ENCODE measurements at places on chromosomes 6 and 20. TPM values are rescaled to one million over a fixed set of nuclear protein-coding genes. Genes with fewer than 3 reads are reported as not detected.

Gene DSE
- total RNA-seq = 83.9 TPM

Gene CST2
- 5.6 TPM for total RNA-seq

Gene BNIP5
- total RNA-seq = not detected

Gene PRR3
- 5.2 TPM for total RNA-seq

Gene TTI1
- total RNA-seq = 9.9 TPM

Gene UNC93A
- total RNA-seq = not detected

Gene RAMACL
- total RNA-seq = 0.13 TPM

Gene CEP85L
- total RNA-seq = 19.9 TPM

Gene SIRPB1
- total RNA-seq = 0.54 TPM

Gene TRIM15
- not detected for total RNA-seq

GRCh38 chr6:168417679-168418557, 23.1 kb upstream of the SMOC2 start:
- no peaks in the 10 kb centered on the region for H3K4me1 ChIP-seq
- no peak overlapping the region for H3K4me3 ChIP-seq
- H3K27ac ChIP-seq = no peak overlapping the region
- DNase-seq = no peak
- H3K36me3 ChIP-seq = no peaks in the 10 kb centered on the region

DNA sequence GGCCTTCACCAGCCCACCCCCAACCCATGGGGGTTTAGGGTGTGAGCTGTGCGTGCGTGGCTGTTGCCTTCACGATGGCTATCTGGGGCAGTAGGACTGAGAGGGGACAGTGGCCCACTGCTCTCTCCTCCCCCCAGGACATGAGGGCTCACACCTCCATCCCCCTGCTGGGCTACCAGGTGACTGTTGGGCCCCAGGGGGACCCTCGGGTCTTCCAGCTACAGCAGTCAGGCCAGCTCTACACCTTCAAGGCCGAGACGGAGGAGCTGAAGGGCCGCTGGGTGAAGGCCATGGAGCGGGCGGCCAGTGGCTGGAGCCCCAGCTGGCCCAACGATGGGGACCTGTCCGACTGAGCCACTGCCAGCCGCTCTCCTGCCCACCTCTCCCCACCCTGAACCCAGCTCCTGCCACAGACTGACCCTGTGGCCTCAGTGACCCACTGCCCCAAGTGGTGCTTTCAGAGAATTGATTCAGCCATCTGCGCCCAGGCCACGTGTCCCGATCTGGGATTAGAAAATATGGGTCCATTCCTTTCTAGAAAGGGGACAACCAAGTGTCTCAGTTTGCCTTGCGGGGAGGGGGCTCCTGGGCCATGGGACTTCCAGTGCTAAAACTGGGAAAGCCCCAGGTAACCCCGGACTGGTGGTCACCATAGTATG, 22.5 kb downstream of the FGD2 start:
- no peaks in the 10 kb centered on the region for H3K4me1 ChIP-seq
- no peaks in the 10 kb centered on the region for H3K36me3 ChIP-seq
- no peaks in the 10 kb centered on the region for H3K27me3 ChIP-seq
- no peak overlapping the region for H3K4me3 ChIP-seq

DNA sequence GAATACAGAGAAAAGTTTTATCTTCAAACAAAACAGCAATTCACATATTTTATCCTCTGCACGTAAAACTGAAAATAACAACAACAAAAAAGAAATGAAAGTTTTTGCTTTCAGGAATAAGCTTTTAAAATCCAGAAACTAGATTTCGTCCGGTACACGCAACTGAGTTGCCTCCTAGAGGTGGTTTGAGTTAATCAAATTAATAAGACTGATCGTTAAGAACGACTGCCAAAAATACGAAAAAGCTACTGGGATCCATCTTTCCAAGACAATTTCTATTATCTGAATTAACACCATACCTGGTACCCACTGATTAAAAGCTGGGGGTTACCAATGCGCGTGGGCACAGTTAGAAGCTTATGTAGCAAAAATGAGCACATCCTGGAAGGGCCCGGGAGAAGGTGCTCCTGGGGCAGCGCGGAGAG, 669 bp downstream of the PDCD2 start:
- peak overlapping the region; percentile 69 for H3K27ac ChIP-seq
- H3K4me3 ChIP-seq = peak overlapping the region; percentile 99
- H3K27me3 ChIP-seq = no peaks in the 10 kb centered on the region
- H3K4me1 ChIP-seq = peaks cover 15% of the 10 kb centered on the region
- DNase-seq = peak; percentile 56

DNA sequence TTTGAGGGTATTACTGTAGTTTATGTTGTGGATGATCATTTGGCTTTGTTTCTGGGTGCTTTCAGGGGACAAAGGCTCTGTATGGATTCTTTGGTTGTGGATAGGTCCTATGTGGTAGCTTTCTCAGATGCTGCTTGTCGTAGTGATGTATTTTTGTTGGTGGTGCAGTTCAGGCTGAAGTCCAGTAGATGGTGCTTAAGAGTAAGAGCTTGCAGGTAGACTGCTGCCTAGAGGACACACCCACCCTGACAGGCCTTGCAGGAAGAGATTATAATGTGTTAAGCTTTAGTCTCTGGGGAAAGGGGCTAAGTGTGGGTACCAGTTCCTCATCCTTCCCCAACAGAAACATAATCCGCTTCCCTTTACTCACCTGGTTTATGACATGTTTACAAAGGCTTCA, 62.6 kb upstream of the ADGRB3 start:
- no peaks in the 10 kb centered on the region for H3K27me3 ChIP-seq
- DNase-seq = peak; percentile 6
- H3K27ac ChIP-seq = no peak overlapping the region
- no peaks in the 10 kb centered on the region for H3K36me3 ChIP-seq

- H3K27ac ChIP-seq = no peak overlapping the region
- no peak overlapping the region for H3K4me3 ChIP-seq
- no peaks in the 10 kb centered on the region for H3K36me3 ChIP-seq
- DNase-seq = no peak
- H3K4me1 ChIP-seq = no peaks in the 10 kb centered on the region
Observed at GRCh38 chr6:79307321-79308036, 73.0 kb upstream of the HMGN3 start.

- H3K4me3 ChIP-seq = no peak overlapping the region
- no peaks in the 10 kb centered on the region for H3K36me3 ChIP-seq
- H3K27me3 ChIP-seq = no peaks in the 10 kb centered on the region
- H3K27ac ChIP-seq = no peak overlapping the region
Observed at GRCh38 chr6:106247733-106248132, 77.8 kb downstream of the ATG5 start.

GRCh38 chr6:21367649-21368154, 225.8 kb upstream of the SOX4 start:
- H3K27ac ChIP-seq = no peak overlapping the region
- peaks cover 9% of the 10 kb centered on the region for H3K4me1 ChIP-seq
- H3K27me3 ChIP-seq = no peaks in the 10 kb centered on the region
- no peaks in the 10 kb centered on the region for H3K36me3 ChIP-seq
- no peak for DNase-seq

- H3K4me3 ChIP-seq = no peak overlapping the region
- H3K27me3 ChIP-seq = no peaks in the 10 kb centered on the region
- H3K27ac ChIP-seq = no peak overlapping the region
- peaks cover 22% of the 10 kb centered on the region for H3K4me1 ChIP-seq
- DNase-seq = peak; percentile 16
Observed at GRCh38 chr6:45375449-45375848, 2.3 kb downstream of the SUPT3H start.

GRCh38 chr20:62574230-62574993, 67.9 kb upstream of the SLCO4A1 start:
- H3K36me3 ChIP-seq = no peaks in the 10 kb centered on the region
- no peaks in the 10 kb centered on the region for H3K4me1 ChIP-seq
- peaks cover 36% of the 10 kb centered on the region for H3K27me3 ChIP-seq
- H3K4me3 ChIP-seq = no peak overlapping the region
- no peak overlapping the region for H3K27ac ChIP-seq

DNA sequence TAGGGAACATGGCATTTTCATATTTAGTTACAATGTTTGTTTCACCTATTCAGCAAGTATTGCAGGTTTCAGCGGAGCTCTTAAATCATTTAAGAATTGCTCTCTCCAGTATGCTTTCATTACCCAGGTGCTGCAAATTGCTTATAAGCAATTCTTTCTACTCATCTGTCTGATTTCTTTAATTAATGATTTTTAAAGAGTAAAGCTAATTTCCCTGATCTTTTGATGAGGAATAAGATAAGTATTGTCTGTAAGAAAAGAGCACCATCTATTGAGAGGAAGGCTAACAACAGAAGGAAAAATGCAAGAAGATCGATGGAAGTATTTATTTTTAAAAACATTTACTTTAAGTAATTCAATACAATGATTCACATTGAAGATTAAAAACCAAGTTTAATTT, 2.0 kb downstream of the OPRM1 start:
- no peak overlapping the region for H3K27ac ChIP-seq
- no peak overlapping the region for H3K4me3 ChIP-seq
- no peaks in the 10 kb centered on the region for H3K4me1 ChIP-seq
- H3K36me3 ChIP-seq = no peaks in the 10 kb centered on the region
- peak; percentile 2 for DNase-seq

GRCh38 chr20:46400828-46401477, 5.5 kb downstream of the ELMO2 start:
- DNase-seq = peak; percentile 74
- H3K27me3 ChIP-seq = no peaks in the 10 kb centered on the region
- H3K27ac ChIP-seq = peak overlapping the region; percentile 84
- H3K36me3 ChIP-seq = no peaks in the 10 kb centered on the region
- H3K4me3 ChIP-seq = peak overlapping the region; percentile 62
- H3K4me1 ChIP-seq = peaks cover 49% of the 10 kb centered on the region

DNA sequence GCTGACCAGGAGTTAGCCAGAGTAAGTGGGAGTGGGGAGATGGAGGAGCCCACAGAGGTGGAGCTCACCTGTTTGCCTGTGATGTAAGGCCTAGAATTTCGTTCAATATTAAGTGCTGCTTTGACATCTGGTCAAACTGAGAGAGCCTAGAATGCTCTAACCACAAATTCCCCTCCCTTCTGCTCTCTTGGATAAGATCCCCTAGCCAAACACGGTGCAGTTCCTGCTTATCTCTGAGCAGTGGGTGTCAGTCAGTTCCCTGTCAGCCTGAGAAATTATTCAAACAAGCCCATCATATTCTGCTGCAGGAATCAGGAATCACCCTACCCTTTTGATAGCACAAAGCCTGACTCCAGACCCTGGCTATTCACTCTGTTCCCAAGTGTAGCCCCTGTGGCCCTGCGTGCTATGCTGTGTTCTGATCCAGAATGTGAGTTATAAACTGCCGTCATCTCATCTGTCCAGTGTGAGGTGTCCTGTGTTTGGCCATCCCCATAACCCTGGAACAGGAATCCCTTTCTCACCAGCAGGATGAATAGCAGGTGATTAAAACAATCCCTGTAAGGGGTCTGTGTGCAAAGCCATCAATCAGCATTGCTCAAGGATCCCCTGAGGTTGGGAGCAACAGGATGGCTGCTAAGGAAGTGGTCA, 31.8 kb upstream of the ZNF133 start:
- no peaks in the 10 kb centered on the region for H3K36me3 ChIP-seq
- DNase-seq = no peak
- no peak overlapping the region for H3K4me3 ChIP-seq

DNA sequence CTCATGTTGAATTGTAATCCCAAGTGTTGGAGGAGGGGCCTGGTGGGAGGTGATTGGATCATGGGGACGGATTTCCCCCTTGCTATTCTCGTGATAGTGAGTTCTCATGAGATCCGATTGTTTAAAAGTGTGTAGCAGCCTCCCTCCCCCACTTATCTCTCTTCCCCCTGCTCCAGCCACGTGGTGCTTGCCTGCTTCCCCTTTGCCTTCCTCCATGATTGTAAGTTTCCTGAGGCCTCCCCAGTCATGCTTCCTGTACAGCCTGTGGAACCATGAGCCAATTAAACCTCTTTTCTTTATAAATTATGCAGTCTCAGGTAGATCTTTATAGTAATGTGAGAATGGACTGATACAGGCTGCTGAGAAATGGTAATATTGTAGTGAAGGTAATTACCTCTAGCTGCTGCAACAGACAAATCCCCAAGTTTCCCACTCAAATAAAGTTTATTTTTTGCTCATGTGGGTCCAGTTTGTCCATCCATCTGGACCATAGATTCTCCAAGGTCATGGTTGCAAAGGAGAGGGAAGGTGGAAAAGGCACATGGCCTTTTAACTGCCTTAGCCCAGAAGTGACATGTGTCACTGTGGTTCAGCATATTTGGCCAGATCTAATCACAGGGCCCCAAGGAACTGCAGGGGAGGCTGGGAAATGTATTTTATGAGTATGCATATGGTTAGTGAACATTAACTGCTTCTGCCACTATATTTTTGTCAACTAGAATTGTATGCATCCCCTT, 89.2 kb downstream of the TRMT11 start:
- no peak overlapping the region for H3K4me3 ChIP-seq
- no peaks in the 10 kb centered on the region for H3K27me3 ChIP-seq
- H3K36me3 ChIP-seq = no peaks in the 10 kb centered on the region
- H3K27ac ChIP-seq = no peak overlapping the region

- DNase-seq = no peak
- no peak overlapping the region for H3K27ac ChIP-seq
- no peaks in the 10 kb centered on the region for H3K27me3 ChIP-seq
Observed at GRCh38 chr6:78089531-78089930, 436.7 kb downstream of the MEI4 start.
